HAP-1 (cell line): ENCODE measurements at places on chromosomes 3 and 15.
A peak's percentile ranks its signal among the peaks of the same experiment; 100 is the strongest.

- no peak for DNase-seq
Measured at GRCh38 chr3:57961828-57962447, 46.3 kb upstream of the FLNB start.

- no peak for DNase-seq
Measured at GRCh38 chr3:147425388-147425850, 16.3 kb downstream of the ZIC1 start.

DNA sequence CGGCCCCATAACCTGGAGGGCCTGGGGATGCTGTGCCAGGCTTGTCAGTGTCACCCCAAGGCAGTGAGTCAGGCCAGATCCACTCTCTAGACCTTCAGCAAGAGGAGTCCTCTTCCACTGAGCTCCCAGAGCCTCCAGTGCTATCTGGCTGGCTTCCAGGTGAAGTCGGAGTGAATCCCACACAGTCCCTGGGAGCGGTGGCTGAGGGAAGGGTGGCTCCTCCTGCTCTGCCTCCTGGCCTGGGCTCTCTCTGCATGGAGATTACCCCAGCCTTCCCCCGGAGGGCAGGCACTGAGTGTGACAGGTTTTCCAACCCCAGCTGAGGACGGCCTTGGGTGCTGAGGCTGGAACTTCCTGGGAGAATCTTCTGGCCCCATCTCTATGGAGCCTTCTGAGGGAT is 82.7 kb downstream of the EPHB1 start:
- DNase-seq: no peak

DNA sequence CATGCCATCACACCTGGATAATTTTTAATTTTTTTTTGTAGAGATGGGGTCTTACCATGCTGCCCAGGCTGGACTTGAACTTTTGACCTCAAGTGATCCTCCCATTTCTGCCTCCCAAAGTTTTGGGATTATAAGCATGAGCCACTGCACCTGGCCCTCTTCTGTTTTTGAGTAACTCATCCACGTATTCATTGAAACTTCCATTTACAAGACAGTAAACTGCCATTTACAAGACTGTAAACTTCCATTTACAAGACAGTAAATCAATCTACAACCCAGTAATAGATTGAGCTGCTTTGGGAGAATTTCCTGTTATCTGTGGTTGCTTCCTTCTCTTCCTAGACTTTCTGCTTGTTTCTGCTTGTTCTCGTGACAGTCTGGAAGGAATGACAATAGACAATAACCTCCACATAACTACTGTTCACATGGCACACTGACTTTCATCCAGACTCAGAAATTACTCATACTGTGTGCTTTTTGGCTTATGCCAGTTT is 114.7 kb upstream of the CCNL1 start:
- peak; percentile 28 for DNase-seq

- no peak for DNase-seq
Measured at GRCh38 chr3:30260762-30261161, 345.6 kb upstream of the TGFBR2 start.

DNA sequence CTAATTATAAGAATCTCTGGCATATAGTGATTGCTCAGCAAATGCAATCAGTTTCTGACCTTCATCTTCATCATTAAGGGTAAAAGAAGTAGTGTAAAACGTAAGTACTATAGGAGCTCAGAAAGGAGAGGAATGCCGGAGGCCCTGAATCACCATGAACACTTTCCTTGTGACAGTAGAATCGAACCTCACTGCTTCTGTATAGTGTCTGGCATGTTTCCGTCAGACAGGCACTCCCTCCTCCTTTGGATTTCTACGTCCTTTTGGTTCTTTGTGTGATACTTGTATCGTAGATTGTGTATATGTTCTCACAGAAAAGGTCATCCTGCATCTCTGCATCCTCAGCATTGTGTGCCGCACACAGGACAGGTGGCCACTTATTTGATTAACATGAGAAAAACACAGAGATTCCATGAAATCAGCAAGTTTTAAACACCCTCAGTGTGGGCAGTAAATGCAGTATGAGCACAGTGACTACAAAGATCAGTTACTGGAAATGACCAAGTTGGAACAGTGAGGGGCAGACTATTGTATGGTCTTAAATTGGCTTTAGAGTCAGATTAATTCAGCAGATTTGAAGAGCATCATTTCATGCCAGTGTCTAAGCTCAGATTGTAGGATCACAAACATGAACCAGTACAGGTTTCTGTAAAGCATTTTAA is 234.5 kb downstream of the UBE2E2 start:
- no peak for DNase-seq

- peak; percentile 61 for DNase-seq
Measured at GRCh38 chr15:55526559-55527036, 18.6 kb upstream of the DNAAF4 start.
